ENCODE measurements at places on chromosomes 2 and 18. TPM values are rescaled to one million over a fixed set of nuclear protein-coding genes. Genes with fewer than 3 reads are reported as not detected.

DNA sequence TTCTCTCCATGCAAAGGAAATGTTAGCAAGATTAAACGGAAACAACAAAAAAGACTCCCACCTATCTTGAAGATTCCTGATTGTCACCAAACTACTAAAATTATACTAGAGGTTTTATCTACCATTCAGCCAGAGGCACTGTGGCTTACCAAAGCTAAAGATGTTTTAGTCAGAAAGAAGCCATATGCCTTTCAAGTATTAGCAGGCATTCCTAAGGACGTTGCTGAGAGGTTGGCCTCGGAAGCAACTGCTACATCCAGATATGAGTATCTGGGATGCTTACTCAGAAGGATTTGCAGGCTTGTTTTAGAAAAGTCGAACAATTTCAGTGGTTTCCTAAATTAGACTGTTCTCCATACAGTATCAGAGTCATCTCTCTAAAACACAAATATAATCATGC is 88.3 kb upstream of the UBE2E3 start:
- no peak for DNase-seq

Gene TNFRSF11A
- total RNA-seq, result 4.3 TPM

DNA sequence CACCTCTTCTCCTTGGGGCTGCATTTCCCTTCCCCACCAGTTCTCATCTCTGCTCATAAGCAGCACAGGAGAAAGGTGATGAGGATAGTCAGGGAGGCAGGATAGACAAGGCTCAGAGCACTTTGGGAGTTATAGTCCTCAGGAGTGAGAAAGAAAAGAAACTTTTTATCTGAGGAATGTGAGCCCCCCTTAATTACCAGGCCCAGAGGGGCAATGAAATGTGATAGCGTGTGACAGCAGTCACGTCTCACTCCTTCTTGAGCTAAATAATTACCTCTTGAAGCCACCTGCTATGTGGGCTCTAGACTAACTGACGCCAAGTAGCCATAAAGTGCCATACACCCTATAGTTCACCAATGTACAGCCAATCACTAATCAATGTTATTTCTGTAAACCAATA is 105.8 kb downstream of the SPP2 start:
- DNase-seq, result peak; percentile 12

Gene GPAT2
- total RNA-seq, result 4.4 TPM
